Smooth muscle cell of trachea (primary cell): ENCODE measurements at places on chromosomes 4 and X. TPM values are rescaled to one million over a fixed set of nuclear protein-coding genes. Genes with fewer than 3 reads are reported as not detected.

CXCL10 gene
- total RNA-seq, result 1.8 TPM in 1 of 2 replicates, not detected in the other

MAGEB17 gene
- total RNA-seq, result not detected in 2 replicates

LPAR4 gene
- 0.50 and 0.58 TPM in 2 replicates for total RNA-seq

ACE2 gene
- not detected in 2 replicates for total RNA-seq

PPP2R2C gene
- 0.15 and 0.17 TPM in 2 replicates for total RNA-seq

ADH7 gene
- total RNA-seq, result 0.83 and 2.0 TPM in 2 replicates

PCDH10 gene
- total RNA-seq, result 0.83 and 1.6 TPM in 2 replicates

MCF2 gene
- total RNA-seq, result 0.15 and 0.17 TPM in 2 replicates

TEX13C gene
- not detected in 2 replicates for total RNA-seq
